ENCODE measurements at places on chromosomes 13 and 19.

- DNase-seq = no peak
These were observed 13.5 kb downstream of the ATP7B start for GRCh38 chr13:51997641-51998330.

DNA sequence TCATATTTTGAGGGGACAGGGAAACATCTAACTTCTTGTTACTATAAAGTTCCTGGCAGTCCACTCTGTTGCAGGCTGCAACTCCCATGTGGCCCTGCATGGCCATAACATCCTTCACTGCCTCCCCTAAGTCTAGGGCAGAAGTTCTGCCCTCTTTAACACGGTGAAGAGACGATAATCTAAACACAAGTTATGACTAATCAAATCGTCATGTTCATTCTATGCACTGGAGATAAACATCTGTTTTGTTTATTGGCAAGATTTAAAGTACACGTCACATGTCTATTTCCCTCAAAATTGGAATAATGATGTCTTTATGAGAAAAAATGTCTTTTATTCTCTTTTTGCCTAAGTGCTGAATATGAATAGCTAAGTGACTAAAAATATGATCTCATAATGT, 1629.4 kb downstream of the PCDH9 start:
- peak; percentile 8 for DNase-seq

DNA sequence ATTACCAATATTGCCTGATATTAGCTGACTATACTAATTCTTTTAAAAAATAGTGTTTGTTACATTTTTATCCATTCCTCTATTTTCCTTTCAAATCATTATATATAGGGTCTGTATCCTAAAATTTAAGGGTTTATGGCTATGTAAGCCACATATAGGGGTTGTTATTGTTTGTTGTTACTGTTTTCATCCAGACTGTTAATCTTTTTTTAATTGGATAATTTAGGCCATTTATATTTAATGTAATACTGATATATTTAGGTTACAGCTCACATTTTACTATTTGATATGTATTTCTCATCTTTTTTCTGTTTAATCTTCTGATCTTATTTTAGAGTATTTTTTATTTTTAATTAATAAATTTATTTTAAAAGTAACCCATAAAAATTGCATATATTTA, 487.1 kb upstream of the SGCG start:
- no peak for DNase-seq

DNA sequence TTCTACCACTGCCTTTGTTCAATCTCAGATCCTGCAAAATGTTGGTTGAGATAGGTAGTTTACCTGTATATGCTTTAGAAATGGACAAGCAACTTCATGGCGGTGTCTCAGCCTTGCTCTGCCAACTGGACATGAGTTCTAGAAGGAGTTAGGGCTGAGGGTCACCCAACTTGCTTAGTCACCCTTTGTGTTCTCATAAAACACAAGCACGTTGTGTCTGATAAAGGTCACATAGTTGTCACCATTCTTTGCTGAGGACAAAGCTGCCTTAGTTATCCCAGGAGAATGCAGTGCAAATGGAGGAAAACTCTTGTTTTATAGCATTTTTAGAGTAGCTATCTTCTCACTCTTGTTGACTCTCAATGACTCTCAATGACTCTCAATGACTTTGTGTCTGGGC, 218.4 kb upstream of the TMTC4 start:
- no peak for DNase-seq

DNA sequence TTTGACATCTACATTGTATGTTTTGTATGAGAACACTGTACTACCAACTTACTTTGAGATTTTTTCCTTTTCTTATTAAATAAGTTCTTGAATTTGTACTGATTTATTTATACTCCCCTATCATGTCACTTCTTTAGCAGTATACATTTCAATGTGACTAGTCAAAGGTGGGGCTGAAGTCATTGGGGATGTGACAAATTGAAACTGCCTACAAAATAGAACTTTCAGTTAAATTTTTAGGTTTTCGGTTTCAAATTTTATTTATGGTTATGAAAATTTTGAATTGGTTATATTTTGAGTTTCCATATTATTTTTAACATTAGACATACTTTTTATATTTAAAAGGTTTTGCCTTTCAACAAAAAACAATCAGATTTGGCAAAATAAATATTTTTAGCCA, 221.6 kb downstream of the NBEA start:
- no peak for DNase-seq

GRCh38 chr13:29125934-29126424, 305.8 kb downstream of the MTUS2 start:
- no peak for DNase-seq

DNA sequence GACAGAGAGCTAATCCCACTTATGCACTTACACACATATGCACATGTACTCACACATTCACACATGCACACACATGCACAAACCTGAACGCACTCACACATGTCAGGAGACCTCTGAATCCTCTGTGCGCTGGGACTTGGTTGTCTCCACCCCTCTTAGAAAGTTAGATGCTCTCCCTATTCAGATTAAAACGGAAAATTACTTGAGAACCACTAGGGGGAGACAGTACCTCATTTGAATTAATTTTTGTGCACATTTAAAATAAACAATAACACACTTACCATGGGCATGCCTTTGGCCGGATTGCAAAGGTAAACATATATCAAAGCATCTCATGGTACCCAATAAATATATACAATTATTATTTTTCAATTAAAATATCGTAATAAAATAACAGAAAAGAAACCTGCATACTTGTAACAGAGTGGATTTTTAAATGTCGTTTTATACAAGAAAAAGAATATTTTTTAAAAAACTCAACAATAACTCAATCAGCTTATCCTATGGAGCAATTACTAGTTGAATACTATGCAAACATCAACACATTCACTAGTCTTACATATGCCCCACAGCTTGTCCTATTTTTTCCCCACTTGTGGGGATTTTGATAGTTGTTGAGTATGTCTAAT, 9.5 kb upstream of the LILRB4 start:
- peak; percentile 65 for DNase-seq

DNA sequence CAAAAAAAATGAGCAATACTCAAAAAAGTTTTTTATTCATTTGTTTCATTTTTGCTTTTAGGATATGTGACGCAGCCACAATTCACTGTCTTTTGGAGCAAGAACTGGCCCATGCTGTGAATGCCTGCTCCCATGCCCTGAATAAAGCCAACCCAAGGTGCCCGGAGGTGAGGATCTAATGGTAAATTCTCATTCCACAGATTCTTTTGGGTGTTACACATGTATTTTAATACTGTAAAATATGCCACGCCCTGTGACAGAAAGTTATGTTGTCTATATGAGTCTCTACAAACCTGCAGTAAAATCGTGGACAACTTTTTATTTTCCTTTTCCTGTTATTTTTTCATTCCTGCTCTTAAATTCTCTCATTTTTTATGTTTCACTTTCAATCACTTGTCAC, 57.5 kb upstream of the AKAP11 start:
- no peak for DNase-seq

DNA sequence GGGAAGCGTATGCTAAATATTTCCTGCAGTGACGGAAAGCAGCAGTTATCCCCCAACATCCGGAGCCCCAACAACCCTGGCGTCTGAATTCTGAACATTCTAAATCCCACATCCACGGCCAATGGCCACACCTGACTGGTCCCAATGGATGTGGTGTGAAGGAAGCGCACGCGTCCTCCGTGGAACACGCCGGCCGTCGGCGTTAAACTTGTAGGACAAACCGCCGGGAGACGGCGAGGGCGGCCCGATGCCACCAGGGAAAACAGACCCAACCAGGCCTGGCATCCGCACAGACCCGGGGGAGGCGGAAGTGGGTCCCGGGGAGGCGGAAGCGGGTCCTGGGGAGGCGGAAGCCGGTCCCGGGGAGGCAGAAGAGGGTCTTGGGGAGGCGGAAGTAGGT, 3.2 kb downstream of the SHC2 start:
- no peak for DNase-seq

DNA sequence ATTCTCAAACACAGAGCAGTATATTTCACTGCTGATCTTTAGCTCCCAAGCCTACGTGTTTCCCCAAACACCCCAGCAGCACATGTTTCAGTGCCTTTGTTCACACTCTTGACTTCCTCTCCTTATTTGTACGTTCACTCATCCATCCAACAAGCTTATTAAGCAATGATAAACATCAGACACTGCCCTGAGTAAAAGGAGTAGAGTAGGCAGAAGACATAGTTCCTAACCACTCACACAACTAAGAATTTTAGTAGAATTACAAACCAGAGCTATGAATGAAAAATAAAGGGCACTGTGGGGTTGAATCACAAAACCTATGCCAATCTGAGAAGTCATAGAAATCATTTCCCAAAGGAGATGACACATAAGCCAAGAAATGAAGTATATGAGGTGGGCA, 213.5 kb downstream of the DIAPH3 start:
- no peak for DNase-seq

DNA sequence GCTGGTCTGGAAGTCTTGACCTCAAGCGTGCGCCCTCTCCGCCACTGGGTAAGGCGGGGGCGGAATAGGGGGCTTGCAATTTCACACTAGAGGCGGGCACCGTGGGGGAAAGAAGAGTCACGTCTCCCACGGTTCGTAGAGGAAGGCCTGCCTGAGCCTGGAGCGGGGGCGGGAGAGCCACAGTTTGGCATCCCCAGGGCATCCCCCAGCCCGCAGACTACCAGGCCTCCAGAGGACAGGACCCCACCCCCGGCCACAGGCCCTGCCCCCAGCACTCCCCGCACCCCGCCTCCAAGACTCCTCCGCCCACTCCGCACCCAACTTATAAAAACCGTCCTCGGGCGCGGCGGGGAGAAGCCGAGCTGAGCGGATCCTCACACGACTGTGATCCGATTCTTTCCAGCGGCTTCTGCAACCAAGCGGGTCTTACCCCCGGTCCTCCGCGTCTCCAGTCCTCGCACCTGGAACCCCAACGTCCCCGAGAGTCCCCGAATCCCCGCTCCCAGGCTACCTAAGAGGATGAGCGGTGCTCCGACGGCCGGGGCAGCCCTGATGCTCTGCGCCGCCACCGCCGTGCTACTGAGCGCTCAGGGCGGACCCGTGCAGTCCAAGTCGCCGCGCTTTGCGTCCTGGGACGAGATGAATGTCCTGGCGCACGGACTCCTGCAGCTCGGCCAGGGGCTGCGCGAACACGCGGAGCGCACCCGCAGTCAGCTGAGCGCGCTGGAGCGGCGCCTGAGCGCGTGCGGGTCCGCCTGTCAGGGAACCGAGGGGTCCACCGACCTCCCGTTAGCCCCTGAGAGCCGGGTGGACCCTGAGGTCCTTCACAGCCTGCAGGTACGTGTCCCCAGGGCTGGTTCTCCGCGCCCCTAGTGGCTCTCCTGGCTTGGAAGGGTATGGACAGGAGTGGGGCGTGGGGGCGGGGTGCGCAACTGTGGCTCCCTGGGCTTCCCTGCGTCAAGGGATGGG, at the start of gene ANGPTL4:
Gene ANGPTL4, plus strand, starts transcription at position 353 of the 969 bp plus-strand sequence. Its CDS starts 167 bp downstream, at position 520.
- peak; percentile 89 for DNase-seq

GRCh38 chr19:51137792-51138425, 4.2 kb upstream of the SIGLEC7 start:
- no peak for DNase-seq

DNA sequence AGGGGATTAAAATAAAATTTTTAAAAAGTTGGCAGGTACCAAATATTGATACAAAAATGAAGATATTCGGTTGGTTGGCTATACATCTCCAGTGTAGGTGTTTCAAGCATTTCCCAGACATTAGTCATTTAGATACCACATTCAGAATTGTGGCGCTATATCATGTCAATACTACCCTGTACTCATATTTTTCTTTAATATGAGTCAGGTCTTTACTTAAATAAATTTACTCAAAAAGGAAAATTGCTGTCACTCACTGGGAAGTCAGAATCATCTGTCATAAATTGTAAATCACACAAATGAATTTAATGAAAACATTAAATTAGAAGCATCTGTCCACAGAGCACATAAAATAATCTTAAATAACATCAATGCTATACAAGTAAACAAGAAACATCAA, 134.2 kb downstream of the TSHZ3 start:
- DNase-seq = no peak

DNA sequence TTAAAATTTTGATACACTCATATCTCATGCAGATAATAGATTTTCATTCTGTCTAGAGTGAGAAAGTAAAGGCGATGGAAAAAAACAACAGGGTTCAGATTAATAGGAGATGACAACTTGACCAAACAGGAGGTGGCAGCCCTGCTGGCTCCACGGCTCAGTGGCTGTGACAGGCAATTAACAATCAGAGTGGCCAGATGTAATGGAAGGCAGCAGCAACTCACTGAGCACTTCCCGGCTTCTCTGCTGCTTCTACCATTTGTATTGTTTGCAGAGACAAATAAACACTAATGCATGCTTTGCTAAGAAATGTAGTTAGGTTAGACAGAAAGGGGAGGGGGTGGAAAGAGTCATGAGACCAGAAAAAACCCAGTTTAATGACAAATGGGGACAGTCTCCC, 473.0 kb upstream of the SLC10A2 start:
- no peak for DNase-seq

- DNase-seq = no peak
These were observed 238.3 kb downstream of the COG6 start for GRCh38 chr13:39893808-39894207.

- DNase-seq = no peak
These were observed 9.9 kb downstream of the COL4A1 start for GRCh38 chr13:110297011-110297410.

DNA sequence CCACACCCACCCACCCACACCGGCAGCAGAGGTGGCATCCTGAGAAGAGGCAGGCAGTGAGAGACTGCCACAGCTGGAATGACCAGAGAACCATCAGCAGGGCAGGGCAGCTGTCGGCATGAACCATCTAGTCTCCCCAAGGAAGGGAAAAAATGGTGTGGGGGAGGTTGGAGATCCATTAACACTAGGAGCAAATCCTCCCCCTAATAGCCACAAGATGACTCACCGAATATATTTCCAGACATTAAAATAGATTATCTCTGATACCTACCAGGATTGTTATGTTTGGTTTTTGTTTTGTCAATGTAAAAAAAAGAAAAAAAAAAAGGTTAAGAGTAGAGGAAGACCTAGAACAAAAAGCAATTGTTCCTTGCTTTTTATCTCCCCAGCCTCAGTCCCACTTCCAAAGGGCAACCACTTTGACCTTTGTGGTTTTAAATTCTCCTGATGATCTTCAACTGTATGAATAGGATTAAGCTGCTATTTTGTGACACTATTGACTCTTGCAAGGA, 34.2 kb downstream of the THSD1 start:
- DNase-seq = peak; percentile 77

DNA sequence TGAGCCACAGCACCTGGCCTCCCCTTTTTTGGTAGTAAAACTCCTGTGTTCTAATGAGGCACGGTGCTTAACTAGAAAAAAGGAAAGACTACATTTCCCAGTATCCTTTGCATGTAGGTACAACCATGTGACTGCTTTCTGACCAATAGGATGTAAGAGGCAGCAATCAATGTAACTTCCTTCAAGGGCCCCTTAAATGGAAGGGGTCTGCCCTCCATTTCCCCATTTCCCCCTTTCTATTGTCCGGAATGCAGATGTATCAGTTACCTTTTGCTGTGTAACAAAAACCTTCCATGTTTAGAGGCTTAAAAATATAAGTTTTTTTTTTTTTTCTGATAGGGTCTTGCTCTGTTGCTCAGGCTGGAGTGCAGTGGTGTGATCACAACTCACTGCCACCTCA, 2.2 kb downstream of the GPR32 start:
- DNase-seq = no peak

GRCh38 chr19:10454267-10454666, 33.9 kb downstream of the PDE4A start:
- DNase-seq = no peak

- no peak for DNase-seq
These were observed 37.2 kb downstream of the SLITRK1 start for GRCh38 chr13:83845106-83845505.

- no peak for DNase-seq
These were observed 11.9 kb downstream of the EFNB2 start for GRCh38 chr13:106523576-106523975.

- no peak for DNase-seq
These were observed 471.5 kb downstream of the FGF14 start for GRCh38 chr13:101930331-101930730.

Measured in GM03348 (cell line).